ENCODE measurements at places on chromosomes 6 and 20.

DNA sequence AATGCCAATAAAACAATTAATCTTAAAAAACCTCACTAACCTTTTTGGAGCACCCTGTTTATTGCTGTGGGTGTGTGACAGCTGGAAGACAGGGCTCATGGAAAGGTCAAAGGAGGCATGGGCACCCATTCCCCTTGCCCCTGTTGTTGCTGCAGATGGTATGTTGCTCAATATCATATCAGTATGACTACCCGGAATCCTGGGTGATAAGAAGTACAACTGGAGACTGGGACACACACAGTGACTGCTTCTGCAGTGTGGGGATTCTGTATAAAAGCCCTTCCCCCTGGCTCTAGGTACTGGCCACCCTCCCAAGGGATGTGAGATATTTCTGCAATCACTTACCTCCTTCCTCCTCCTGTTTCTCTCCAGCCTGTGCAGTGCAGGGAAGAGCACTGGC is 47.3 kb upstream of the IL20RA start:
- no peak for DNase-seq

DNA sequence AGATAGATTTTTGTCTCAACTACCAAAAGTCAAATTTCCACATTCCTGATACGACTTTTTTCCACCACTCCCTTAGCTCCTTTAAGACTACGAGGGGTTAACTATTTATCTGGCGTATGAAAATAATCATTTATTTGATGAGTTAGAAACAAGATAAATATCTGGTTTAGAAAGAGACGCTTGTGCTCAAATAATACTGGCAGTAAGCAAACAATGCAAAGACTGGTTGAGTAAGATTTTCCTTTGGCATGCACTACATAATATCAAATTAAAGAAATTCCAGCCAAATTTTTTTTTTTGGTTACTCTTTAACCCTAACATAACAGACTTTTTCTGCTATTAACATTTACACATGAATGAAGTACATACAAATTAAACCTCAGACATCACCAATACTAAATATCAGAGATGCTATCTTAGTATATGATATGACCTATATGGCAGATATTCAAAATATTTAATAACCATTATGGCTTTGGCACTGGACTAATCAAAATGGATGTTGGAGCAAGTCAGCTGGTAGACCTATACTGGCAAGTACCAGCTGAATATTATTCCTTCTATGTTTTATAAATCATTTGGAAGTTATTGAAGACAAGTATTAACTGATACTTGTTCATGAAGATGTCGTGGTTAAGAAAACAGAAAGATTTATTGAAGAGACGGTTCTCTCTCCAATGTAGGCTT is 345.3 kb downstream of the TFAP2B start:
- DNase-seq = no peak

DNA sequence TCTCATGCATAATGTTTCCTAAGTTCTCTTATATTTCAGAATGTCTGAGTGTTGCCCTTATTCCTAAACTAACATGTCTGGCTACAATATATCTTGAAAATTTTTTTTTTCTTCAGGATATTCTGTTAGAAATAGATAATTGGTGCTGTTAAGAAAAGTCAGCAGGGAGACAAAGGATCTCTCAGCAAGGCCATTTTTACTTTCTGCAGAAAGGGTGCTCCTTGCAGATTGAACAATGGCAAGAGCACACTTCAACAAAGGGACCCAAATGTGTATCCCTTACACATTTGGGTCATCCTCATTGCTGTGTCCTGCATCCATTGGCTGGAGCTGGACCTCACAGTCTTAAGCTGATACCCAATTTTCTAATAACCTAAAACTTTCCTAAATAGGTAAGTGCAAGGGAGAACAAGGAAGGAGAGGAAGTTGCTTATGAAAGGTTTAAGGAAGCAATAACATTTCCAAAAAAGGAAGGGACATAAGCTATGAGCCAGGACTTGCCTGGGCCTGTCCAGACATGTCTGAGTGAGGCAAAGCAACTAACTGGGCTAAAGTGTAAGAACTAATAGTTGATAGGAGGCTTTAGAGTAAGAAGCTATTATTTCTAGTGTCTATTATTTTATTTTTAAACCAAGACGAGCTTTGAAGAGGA is 429.6 kb downstream of the BCKDHB start:
- DNase-seq = no peak

- DNase-seq = no peak
Measured at GRCh38 chr20:47139934-47140535, 216.5 kb downstream of the ZMYND8 start.

DNA sequence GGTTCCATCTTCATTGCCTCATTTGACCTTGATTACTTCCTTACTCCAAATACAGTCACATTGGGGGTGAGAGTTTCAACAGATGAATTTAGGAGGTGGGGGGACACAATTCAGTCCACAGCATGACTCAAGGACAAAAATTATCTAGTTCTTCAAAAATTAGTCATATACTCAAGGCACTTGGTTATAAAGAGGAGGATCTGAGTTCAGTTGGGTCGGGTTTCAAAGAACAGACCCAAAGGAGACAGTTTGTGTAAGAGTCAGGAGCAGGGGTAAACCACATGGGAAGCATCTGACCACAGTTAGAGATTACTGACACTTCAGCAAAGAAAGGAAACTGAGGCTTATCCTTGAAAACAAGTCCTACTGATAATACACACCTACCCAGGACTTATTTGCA is 138.0 kb downstream of the TBC1D7 start:
- DNase-seq = no peak

DNA sequence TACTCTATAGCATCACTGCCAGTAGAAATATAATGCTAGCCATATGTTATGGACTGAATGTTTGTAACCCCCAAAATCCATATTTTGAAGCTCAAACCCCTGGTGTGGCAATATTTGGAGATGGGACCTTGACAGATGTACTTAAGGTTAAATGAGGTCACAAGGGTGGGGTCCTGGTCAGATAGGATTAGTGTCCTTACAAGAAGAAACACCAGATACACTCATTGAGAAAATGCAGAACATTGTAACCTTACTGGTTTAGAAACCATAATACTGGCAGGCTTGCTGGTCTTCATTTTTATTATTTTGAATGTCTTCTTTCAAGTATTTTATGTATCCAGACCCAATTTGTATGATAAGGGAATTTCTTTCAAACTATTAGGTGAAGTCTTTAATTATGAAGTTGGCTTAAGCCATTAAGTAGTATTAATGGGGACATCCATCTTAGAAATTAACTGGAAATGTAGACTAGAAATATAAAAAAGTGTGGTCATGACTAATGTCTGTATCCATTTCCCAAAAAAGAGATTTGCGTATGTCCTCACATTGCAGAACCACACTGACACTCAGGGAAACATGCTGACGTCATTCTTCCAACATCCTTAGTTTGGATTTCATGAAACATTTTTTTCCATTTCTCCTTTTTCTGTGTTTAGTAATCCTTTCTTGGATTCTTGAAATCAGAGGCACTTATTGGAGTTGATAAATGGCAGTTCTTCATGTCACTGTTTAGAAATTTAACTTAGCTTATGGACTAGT is 32.4 kb downstream of the SLC16A10 start:
- no peak for DNase-seq

DNA sequence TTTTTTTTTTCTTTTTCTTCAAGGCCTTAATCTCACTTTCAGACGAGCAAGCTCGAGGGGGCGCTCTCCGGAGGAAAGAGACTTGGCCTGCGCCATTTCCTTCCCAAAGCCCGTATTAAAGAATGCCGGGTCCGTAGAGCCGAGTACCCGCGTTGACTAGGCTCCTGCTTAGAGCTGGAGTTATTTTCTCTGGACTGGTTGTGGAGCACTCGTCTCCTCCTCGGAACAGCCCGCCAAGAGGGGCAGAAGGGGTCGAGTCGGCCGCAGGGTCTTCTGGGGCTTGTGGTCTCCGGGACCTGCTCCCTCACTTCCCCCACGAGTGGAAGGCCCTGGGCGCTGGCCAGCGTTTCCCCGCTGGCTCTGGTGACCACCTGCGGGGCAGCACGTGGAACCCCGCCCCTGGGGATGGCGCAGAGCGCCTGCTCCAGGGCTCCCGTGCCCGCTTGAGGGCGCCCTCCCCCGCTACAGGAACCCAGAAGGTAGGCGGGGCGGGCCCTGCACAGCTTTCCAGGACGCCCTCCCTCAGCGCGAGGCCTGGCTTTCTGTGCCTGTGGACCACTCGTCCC is 2.7 kb upstream of the MEI4 start:
- no peak for DNase-seq

DNA sequence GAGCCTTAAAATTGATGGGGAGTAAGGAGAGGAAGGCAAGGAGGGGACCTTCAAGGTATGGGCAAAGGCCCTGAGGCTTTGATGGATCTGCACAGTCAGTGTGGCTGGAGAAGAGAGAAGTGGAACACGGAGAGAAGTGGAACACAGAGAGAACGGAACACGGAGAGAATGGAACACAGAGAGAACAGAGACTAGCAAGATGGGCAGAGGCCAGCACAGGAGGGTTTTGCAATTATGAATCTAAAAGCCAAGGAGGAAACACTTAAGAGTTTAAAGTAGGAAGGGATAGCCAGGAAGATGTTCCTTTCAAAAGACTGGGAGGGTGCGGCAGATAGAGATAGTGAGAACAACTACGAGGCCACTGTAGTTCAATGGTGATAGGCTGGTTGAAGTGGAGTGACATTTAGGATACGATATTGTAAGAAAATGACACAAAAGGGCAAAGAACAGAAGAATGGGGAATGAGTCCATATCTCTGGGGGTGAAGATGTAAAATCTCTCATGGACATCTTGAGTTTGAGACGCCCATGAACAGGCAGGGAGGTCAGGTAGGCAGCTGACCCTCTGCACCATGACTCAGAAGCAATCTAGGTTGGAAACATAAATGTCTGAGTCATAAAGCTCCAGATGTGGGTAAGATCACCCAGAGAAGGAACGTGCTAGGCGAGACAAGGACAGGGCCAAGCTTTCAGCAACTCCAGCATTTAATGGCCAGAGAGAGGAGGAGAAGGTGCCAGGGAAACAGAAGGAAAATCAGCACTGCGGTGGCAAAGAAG is 25.4 kb downstream of the ZMYND8 start:
- no peak for DNase-seq

DNA sequence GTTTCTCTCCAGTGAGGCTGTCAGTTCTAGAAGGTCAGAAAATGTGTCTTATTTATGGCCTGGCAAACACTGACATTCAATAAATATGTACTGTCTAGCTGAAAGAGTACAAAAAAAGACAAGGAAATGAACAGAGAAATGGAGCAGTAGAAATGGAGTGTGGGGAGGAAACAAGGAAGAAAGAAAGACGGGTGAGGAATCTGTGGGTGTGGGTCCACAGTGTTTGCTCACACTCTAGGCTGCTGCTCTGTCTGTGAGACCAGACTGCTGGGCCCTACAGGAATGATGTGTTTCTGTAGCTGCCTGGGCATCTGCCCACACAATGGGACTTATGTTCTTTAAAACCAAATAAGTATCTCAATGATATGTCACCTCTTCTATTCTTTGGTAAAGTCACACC is 114.2 kb downstream of the MOXD1 start:
- DNase-seq = no peak

- no peak for DNase-seq
Measured at GRCh38 chr20:1783245-1783644, 112.0 kb upstream of the SIRPA start.

DNA sequence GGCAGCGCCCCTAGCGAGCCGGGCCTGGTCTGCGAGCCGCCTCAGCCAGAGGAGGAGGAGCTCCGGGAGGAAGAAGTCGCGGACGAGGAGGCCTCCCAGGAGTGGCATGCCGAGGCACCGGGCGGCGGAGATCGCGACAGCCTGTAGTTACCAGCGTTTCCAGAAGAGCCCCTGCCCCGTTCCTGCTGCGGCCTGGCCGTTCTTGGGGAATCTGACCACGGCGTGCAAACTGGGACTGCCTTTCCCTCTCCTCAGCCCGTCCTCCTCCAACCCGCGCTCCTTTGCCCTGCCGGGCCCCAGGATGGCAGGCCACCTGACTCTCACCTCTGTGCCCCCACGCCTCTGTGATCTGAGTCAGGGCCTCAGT is 802 bp downstream of the HDGFL1 start:
- no peak for DNase-seq

GRCh38 chr20:4613718-4614620 is 107.7 kb upstream of the PRND start:
- no peak for DNase-seq

- DNase-seq = peak; percentile 36
Measured at GRCh38 chr6:45480752-45481415, 103.2 kb upstream of the SUPT3H start.

- DNase-seq = no peak
Measured at GRCh38 chr6:39430446-39430845, 107.9 kb upstream of the KCNK16 start.

DNA sequence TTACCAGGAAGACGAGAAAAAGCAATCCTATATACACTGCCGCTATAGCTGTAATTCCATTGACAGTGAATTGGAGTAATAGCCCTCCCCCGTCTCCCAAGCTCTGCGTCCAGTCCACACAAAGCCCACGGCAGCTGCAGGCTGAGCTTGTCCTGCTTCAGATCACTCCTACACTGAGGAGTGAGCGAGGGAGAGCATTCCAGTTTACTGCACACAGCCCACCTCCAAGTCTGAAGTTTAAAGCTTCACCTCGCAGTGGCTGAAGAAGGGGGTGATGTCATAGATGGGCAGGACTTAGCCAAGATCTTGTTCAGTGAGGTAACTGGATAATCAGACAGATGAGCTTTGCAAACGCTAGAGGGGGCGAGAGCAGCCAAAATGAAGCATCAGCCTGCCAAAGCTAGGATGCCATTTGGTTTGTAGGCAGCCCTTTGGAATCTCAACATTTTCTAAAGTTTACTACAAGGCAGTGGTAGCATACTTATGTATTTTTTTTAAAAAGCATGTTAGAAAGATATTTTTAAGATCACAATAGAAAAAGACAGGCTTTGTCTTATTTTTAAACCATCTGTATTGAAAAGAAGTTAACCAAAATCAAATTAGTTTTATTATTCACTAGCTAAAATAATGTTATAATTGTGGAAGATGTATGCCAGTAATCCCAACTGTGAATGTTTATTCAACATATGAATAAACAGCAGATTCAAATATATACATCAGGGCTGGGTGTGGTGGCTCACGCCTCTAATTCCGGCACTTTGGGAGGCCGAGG is at the start of gene FLRT3:
FLRT3 (minus strand) TSS at position 213 of the 772 bp plus-strand sequence. CDS start 10,106 bp downstream, outside the sequence.
- DNase-seq = peak; percentile 95

- peak; percentile 90 for DNase-seq
Measured at GRCh38 chr6:148835920-148836441, 89.2 kb downstream of the UST start.

- DNase-seq = no peak
Measured at GRCh38 chr6:135033238-135033637, 21.4 kb downstream of the HBS1L start.

GRCh38 chr6:96499781-96500180 is 21.8 kb upstream of the UFL1 start:
- no peak for DNase-seq

DNA sequence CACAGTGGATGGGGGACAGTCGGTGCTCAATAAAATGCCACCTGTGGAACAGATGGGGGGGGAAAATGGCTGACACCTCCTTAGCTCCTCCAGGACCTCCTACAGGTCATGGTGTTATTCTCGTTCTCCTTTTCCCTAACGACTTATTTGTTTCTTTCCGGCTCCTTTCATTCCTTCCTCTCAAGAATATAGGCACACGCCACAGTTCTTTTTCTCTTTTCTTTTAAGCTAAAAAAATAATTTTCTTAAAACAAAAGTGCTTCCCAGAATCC is 1.4 kb upstream of the RNASET2 start:
- DNase-seq = no peak

GRCh38 chr6:34072727-34073126 is 73.2 kb downstream of the GRM4 start:
- no peak for DNase-seq

GRCh38 chr6:137283940-137284810 is 65.0 kb upstream of the IFNGR1 start:
- DNase-seq = no peak
